Neural progenitor cell (in vitro differentiated cells): ENCODE measurements at places on chromosomes 12 and 14.

GRCh38 chr12:107764626-107765025, 3.7 kb upstream of the PRDM4 start:
- no peak for DNase-seq

- DNase-seq: no peak
These were observed 165.5 kb downstream of the SLC41A2 start for GRCh38 chr12:104792570-104792969.

GRCh38 chr14:24273422-24273998, 2.1 kb upstream of the RABGGTA start:
- no peak for DNase-seq

- no peak for DNase-seq
These were observed 31.4 kb downstream of the VWF start for GRCh38 chr12:6092784-6093722.

DNA sequence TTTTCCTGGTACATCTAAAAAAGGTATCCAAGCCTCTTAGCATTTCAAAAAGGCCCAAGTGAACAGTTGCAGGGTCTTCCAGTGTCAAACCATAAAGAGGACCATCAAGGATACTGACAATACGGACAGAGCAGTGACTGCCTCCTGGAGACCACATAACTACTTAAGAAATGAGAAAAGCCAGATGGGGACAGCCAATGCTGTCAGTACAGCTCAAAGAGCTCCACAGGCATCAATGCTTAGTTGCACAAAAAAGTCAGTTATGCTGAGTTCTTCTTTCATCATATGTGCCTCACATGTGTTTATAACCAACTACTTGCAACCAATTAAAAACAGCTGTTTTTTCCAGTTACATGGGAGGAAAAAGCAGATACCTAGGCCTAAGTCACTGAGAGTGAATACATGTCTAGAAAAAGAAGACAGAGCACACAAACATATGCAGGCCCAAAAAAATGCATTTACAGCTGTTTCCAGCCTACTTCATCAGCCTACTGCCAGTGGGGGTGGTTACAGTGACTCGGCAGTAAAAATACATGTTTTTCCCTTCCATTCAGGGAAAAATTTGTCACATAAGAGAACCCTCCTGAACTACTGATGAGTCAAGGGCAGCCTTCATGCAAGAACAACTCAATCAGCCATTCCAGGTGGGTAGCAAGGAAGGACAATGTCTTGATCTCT, 84.0 kb downstream of the DCAF5 start:
- DNase-seq: no peak

- DNase-seq: no peak
These were observed 15.4 kb downstream of the ULK1 start for GRCh38 chr12:131909752-131910219.
